ENCODE measurements at places on chromosomes 7 and 10.
A peak's percentile ranks its signal among the peaks of the same experiment; 100 is the strongest.

GRCh38 chr10:132684164-132684891 is 101.6 kb downstream of the NKX6-2 start:
- DNase-seq: no peak

DNA sequence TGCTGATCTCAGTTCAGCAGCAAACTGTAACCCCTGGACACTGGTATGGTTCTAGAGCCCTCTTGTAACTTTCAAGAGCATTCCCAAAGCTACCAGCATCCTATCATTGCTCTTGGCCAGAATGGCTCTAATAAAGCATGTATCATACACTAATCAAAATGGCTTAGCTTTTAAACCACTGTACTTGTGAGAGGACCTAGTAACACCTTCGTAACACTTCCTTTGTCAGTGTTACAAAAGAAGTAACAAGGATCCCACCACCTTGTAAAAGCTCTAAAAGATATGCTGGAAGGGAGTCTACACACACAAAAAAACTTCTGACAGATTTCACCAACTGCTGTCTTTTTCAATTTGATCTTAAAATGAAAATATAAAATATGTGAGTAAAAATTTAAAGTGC is 144.7 kb downstream of the ALOX5 start:
- DNase-seq: no peak

GRCh38 chr7:141375442-141375841 is 175.8 kb upstream of the AGK start:
- DNase-seq: no peak

GRCh38 chr10:75546004-75546403 is 114.6 kb downstream of the LRMDA start:
- no peak for DNase-seq

- DNase-seq: no peak
These were observed 528.0 kb downstream of the NRG3 start for GRCh38 chr10:82402906-82403401.

DNA sequence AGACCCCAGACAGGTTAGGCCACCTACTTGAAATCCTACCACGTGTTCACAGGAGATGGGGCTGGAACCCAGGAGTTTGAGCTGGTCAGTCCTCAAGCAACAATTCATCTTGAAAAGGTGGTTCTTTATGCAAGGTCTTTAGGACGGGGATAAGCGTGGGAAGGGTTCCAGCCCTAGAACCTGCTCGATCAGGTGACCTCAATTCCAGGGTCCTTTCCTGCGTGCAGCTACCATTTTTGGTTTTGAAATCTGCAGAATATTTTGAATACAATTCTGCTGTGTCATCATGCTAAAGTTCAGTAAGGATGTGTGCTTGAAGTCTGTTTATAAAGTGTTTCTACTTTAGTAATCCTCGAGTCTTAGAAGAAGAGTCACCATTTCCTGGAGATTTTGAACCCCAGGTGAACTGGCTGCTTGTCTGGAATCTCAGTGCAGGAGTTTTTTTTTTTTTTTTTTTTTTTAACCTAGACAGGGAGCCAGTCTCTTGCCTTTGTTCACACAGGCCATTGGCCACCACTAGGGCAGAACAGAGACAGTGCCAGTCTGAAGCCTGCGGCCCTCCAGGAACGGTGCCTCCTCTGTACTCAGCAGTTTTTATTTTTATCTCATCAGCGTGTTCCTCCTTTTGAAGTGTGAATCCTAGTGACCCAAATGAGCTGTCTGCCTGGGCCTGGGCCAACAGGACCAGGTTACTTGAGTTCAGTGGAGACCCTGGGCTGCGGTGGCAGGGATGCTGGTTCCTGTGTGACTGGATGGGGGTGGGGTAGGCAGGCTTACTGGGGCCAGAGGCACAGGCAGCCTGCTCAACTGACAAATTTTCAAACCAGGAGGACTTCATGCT is 54.6 kb downstream of the EEPD1 start:
- DNase-seq: peak; percentile 8

GRCh38 chr10:118692872-118693271 is 61.9 kb downstream of the CACUL1 start:
- no peak for DNase-seq

DNA sequence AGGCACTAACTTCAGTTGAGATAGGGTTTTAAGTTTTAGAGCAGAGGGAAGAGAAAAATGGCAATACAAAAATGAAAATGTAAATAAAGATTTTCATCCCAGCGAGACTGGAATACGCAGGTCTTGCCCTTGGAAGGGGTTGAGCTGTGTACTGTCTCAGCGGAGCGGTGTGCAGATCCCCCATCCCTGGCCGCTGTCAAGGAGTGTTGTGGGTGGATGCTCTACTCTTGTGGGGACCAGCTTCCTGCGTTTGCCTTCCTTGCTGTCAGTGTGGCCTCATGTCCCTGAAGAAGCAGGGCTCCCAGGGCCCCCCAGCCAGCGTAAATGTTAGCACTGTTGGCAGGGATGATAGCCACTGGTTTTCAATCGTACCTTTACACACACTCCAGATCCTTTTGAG is 249.7 kb upstream of the PITRM1 start:
- DNase-seq: no peak

DNA sequence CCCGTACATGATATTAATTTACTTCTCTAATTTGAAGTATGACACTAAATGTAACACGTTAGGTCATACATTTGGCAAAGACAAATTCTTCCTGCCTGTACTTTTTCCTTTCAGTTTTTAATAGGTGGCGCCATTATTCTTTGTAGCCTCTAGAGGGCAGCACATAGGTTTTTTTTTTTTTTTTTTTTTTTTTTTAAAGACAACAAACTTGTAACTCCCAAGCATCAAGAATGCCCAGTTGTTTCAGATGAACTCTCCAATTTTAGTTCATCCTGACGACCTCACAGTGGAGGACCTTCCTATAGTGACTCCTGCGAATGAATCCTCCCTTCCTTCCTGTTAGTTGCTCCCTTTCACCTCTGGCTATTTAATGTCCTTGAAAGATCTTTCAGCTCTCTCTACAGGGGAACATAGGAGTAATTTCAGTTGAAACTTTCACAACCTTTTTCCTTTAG is 139.3 kb upstream of the HDAC9 start:
- peak; percentile 62 for DNase-seq

DNA sequence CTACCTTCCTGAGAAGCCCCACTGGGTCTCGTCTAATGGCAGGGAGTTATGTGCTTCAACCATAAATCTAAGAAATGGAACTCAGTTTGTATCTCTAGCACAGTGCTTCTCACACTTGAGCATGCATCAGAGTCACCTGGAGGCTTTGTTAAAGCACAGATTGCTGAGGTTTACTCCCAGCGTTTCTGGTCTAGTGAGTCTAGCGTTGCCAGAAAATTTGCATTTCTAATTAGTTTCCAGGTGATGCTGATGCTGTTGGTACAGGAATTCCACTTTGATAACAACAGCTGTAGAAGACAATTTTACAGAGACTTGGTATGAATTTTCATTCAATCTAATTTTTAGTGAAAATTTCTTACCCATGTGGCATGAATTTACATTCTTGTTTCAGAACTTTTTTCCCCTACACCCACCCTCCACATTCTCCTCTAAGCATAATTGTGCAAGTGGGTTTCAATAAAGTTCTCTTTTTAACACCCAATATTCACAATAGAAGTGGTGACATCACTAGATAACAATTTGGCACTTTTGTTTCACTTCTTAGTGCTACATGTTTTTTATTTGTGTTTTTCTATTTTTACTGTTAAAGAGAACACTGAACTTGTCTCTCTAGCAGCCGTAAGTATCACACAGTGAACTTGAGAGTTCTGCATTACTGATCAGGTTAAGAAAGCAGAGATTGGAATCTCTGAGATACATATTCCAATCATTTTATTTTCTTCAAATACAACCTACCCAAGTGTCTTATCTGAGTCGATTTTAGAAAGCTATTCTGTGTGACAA is 48.4 kb upstream of the BET1 start:
- DNase-seq: peak; percentile 32

GRCh38 chr7:26624839-26625238 is 239.6 kb downstream of the SKAP2 start:
- no peak for DNase-seq

DNA sequence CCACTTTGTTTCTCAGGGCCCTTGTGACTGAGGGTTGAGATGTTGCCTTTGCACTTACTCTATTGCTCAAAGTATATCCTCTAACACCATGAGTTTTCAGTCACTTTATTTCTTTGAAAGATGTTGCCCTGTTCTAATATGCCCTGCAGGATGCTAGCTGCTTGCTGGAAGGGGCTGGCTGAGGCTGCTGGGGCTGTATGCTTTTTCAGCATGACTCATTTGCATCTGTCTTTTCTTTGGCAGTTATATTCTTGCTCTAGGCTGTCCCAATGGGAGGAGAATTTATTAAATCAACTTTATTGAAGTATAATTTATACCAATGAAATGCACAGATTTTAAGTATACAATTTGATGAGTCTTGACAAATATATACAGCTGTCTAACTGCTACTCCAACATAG is 157.7 kb downstream of the PLPP4 start:
- DNase-seq: no peak
